Tibial artery (tissue), 4 donors: ENCODE measurements at places on chromosomes 7 and 10.

DNA sequence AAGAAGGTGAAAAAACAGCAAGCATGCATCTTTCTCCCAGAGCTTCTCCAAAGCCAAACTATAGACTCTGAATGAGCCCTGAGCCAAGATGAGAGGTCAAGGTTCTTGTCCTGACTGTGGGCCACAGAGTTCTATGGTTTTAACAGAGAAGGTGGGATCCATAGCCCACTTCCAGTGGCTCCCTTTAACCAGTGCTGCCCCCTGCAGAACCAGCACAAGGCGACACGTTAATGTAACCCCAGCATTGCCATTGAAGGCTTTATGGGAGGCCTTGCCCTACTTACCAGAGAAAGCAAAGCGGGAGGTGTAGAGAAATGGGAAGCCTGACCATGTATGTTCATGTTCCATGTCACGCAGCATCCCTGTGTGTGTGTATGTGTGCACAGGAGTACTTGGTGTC is 243.6 kb downstream of the PRPF18 start:
- DNase-seq, result no peak

DNA sequence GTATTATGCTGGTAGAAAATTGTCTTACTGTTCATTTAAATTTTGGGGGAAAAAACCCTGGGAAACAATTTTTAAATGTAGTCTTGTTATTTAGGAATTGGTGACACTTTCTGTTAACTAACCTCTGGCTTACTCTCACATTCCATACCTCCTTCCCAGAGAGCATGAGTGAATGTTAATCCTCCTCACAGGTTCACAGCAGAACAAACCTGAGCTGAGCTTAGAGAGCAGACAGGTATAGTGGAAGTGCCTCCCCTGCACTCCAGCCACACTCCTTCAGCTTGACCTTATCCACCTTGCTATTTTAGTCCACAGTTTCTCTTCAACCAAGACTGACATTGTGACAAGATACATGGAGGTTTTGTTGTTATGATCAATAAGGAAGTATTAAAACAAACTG is 235.9 kb downstream of the FOXP2 start:
- DNase-seq, result no peak

DNA sequence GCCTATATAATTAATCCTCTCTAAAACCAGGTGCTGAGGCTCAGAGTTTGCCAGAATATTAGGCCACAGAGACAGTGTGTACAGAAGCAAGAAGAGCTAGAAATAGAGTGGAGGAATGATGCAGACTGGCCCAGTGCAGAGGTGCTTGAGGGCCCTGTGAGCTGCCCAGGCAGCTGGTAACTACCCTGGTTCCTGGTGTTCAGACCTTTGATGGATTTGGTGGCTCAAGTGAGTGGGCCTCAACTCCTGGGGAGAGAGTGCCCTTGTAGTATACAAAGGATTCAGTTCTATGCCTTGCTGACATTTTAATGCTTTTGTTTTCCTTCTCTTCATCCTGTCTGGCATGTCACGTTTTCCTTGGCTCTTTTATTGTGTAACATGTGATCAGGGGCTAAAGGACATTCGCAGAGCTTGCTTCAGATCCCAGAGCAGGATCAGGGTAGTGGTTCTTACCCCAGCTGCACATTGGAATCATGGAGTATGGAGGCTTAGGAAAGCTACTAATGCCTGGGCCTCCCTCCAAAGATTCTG is 20.0 kb downstream of the LRRC4 start:
- no peak for DNase-seq

GRCh38 chr10:129877773-129878371 is 86.2 kb downstream of the EBF3 start:
- no peak for DNase-seq

GRCh38 chr7:107503687-107504086 is 33.8 kb downstream of the GPR22 start:
- no peak for DNase-seq

DNA sequence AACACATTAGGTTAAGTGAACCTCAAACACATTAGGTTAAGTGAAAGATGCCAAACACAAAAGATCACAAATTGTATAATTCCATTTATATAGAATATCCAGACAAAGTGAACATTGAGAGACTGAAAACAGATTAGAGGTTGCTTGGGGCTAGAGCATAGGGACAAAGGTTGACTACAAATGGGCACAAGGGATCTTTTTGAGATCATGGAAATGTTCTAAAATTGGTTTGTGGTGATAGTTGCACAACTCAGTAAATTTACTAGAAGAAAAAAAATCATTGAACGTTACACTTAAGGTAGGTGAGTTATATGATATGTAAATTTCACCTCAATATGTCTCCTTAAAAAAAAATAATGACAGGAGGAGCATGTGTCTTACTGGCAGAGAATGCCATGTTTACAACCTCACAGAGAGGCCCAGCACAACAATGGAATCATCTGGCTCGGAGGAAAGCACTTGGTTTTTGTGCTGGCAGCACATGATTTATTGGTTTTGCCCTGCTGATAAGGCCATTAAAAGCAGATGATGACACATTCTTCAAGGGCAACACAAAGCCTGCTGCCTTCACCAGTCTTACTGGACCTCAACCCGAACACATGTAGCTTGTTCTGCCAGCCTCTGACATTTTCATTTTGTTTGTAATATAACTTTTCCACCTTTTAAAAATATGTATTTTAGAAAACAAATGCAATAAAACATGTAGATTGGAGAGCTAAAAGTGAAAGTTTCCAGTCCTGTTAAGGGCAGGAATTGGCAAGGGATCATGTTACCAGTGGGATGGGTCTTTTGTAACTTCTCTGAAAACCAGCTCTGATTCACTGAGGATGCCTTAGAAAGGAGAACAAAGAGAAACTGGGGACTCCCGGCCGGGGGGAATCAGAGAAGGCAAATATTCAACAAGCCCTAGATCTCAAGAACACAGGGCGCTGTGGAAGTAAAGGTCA is 11.9 kb upstream of the LMOD2 start:
- DNase-seq, result no peak

DNA sequence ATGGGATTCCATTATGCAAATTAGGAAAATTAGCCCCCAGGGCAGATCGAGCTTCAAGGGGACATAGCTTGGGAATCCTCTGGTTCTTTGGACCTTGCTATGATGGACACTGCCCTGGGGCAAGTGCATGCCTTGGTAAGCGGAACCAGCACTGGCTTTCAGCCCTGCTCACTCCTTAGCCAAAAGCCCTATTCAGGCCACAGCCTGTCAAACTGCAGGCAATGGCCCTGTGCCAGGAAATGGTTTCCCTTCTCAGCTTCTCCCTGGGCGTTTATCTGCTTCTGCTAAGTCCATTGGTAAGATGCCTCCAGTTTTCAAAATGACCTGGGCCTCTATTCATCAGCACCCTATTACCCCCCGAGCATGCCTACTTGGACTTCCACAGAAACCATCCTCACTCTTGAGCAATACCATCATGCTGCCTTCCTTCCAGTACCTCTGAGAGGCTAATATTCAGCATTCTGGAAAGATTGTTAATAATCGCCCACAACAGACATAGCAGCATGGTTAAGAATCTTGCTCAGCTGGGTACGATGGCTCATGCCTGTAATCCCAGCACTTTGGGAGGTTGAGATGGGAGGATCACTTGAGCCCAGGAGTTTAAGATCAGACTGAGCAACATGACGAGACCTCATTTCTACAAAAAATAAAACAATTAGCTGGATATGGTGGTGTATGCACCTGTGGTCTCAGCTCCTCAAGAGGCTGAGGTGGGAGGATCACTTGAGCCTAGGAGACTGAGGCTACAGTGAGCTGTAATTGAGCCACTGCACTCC is 918.6 kb upstream of the AUTS2 start:
- no peak for DNase-seq

DNA sequence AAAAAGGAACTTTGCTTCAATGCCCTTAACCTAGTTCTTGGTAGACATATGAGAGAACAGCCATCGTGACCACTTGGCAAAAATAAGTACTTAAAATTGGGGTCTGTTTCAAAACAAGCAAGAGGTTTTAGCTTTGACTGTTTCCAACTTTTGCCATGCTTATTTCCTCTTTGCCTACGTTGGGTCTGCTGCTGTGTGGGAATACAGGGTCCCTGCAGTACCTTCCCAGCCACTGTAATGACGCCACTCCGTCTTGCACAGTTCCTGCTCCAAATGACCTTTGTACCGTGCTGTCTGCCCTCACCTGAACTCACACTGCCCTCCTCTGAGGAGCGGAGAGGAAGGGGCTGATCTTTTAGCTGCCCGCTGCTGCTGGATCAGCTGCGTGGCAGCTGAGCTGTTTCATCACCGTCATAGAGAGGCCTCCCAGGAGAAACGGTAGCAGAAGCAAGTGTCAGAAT is 133.1 kb downstream of the MAPK8 start:
- no peak for DNase-seq

- no peak for DNase-seq
Observed at GRCh38 chr10:71527135-71527534, 130.4 kb downstream of the CDH23 start.

DNA sequence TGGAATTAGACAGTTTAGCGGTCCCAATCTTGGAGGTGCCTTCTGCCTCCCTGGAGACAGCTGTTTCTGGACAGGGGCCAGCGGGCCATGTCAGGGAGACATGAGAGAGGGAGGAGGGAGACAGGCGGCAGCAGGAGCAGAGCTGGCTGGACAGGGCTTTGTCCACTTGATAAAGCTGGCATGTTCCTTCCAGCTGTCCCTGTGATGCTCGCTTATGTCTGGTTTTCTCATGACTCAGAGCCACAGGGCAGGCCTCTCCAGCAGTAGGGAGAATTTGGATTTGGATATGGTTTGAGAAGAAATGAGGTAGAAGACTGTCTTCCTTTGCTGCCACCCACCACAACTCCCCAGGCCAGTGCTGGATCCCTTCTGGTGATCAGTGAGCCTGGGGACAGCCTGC is 51.7 kb upstream of the SORCS3 start:
- DNase-seq, result no peak

GRCh38 chr10:92790440-92790839 is 57.9 kb upstream of the EXOC6 start:
- DNase-seq, result no peak

GRCh38 chr7:43151076-43151475 is 38.6 kb downstream of the HECW1 start:
- no peak for DNase-seq

GRCh38 chr7:39624442-39624807 is 1.1 kb downstream of the RALA start:
- DNase-seq, result no peak

GRCh38 chr7:98771941-98772603 is 97.7 kb downstream of the TMEM130 start:
- DNase-seq, result no peak

DNA sequence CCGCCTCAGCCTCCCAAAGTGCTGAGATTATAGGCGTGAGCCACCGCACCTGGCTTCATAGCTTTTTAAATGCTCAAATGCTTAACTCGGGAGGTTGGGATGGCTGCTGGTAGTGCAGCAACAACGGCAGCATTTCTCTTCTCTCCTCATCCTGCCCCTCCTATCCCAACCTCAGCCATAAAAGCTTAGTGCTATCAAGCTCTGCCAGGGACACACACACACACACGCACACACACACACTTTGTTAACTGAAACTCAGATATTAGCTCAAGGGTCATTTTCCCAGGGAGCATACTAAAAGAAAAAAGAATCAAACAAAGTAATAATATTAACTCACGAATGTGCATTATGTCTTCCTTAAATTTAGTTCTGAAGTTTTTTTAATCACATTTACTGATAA is 63.0 kb upstream of the HPS1 start:
- no peak for DNase-seq

GRCh38 chr10:35194906-35195305 is 68.3 kb downstream of the CREM start:
- DNase-seq, result no peak

- no peak for DNase-seq
Observed at GRCh38 chr10:119642556-119643111, 8.5 kb upstream of the BAG3 start.

DNA sequence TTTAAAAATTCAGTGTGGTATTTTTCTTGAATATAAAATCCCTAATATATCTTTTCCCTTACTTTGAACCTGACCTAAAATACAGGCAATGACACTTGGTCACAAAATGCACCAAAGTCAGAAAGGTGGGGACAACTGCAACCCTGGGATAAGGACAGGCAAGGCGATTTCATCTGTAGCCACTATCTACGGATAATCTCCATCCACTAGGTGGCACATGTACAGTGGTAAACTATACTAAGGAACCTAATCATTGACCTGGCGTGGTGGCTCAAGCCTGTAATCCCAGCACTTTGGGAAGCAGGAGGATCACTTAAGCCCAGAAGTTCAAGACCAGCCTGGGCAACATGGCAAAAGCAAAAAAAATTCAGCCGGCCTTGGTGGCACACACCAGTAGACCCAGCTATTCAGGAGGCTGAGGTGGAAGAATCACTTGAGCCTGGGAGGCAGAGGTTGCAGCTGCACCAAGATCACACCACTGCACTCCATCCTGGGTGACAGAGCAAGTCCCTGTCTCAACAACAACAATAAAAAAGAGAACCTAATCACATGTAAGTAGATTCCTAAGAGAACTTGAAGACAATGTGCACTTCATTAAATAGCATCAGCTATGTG is 98.9 kb downstream of the KMT2C start:
- DNase-seq, result no peak

DNA sequence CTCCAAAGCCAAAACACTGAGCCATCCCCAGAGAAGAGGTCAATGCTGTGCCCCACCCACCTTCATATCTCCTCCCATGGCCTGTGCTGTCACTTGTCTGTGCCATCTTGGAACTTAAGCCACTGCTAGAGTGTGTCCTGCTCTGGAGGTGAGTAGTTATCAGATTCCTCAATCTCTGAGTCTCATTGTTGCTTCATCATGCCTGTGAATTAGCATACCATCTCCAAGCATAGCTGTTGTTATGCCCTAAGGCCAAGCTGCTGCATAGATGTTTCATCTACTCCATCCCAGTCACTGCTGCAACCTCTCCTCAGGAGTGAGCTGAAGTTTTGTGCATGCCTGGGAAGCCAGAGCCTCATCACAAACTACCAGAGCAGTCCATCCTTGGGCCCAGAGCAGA is 349.0 kb downstream of the ZWINT start:
- no peak for DNase-seq

DNA sequence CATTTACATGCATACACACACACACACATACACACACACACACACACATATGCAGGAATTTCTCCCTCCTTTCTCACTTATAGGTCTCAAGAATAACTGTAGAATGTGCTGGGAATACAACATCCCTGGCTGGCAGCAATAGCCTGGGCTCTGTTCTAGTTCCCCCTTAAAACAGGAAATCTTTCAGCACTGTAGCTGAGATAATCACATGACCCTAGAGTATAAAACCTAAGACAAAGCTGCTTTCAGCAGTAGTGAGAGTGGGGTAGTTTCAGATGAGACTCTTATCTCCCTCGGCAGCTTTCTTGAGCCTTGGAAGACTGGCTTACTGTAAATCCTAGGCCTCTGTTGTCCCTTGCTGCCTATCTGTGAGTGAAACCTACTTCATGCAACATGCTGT is 137.4 kb upstream of the AKR1E2 start:
- no peak for DNase-seq

GRCh38 chr10:107409522-107409921 is 245.0 kb upstream of the SORCS1 start:
- no peak for DNase-seq

- DNase-seq, result peak; percentile 72
Observed at GRCh38 chr10:101694674-101695403, at the start of gene FBXW4. Gene FBXW4, minus strand, starts transcription at chr10:101695170. Its CDS starts 65 bp downstream, at chr10:101695105.
